ENCODE measurements at places on chromosomes 5 and 9. TPM values are rescaled to one million over a fixed set of nuclear protein-coding genes. Genes with fewer than 3 reads are reported as not detected.

Gene PCDHB11
- total RNA-seq, result 0.08 TPM

Gene IL9
- not detected for total RNA-seq

Gene SLC45A2
- 0.09 TPM for total RNA-seq

Gene PCSK1
- total RNA-seq, result 0.45 TPM

Gene ERCC8
- total RNA-seq, result 4.8 TPM

Gene PCDHA10
- 0.09 TPM for total RNA-seq

Gene GABRA1
- not detected for total RNA-seq

Gene FAM151B
- 6.8 TPM for total RNA-seq

Gene PIP5KL1
- 1.6 TPM for total RNA-seq

Data from fibroblast of the aortic adventitia (primary cell).